ENCODE measurements at places on chromosomes 2 and 18.

DNA sequence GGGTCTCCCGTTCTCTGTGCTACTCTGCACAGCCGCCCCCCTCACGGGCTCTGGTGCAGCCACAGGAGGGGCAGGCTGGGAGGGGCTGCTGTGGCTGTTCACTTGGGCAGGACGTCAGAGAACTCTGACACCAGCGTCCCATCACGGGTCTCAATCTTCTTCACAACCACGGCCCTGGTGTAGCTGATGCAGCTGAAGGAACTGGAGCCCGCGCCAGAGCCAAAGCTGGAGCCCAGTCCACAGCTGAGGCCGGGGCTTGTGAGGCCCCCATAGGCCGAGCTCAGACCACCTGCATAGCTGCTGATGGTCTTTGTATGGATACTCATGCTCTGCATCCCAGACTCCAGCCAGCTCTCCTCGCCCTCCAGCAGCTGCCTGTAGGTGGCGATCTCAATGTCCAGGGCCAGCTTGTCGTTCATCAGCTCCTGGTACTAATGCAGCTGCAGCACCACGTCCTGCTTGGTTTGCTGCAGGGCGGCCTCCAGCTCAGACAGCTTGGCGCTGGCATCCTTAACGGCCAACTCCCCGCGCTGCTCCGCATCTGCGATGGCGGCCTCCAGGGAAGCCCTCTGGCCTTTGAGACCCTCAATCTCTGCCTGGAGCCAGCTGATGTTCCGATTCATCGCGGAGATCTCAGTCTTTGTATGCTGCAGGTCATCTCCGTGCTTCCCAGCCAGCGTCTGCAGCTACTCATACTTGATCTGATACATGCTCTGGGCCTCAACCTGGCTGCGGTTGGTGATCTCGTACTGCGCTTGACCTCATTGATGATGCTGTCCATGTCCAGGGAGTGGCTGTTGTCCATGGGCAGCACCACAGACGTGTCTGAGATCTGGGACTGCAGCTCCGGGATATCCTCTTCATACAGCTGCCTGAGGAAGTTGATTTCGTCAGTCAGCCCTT is 7.4 kb upstream of the DUSP19 start:
- no peak for DNase-seq

- no peak for DNase-seq
These were observed 3.5 kb upstream of the ADNP2 start for GRCh38 chr18:80105369-80106167.

GRCh38 chr2:173446722-173447121 is 92.0 kb downstream of the CDCA7 start:
- no peak for DNase-seq

DNA sequence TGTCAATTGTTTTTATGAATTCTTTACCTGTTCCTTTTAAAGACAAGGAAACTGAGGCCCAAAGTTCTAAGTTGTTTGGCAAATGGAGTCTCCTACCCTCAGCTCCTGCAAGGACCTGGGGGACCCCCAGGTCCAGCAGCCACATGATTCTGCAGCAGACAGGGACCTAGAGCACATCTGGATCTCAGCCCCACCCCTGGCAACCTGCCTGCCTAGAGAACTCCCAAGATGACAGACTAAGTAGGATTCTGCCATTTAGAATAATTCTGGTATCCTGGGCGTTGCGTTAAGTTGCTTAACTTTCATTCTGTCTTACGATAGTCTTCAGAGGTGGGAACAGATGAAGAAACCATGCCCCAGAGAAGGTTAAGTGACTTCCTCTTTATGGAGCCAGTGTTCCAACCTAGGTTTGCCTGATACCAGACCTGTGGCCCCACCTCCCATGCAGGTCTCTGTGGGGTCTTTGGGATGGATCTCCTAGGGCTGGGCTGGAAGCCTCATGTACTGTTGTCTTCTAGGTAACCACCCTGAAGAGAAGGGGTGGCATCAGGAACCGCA is 5.6 kb upstream of the CENPA start:
- DNase-seq = no peak

DNA sequence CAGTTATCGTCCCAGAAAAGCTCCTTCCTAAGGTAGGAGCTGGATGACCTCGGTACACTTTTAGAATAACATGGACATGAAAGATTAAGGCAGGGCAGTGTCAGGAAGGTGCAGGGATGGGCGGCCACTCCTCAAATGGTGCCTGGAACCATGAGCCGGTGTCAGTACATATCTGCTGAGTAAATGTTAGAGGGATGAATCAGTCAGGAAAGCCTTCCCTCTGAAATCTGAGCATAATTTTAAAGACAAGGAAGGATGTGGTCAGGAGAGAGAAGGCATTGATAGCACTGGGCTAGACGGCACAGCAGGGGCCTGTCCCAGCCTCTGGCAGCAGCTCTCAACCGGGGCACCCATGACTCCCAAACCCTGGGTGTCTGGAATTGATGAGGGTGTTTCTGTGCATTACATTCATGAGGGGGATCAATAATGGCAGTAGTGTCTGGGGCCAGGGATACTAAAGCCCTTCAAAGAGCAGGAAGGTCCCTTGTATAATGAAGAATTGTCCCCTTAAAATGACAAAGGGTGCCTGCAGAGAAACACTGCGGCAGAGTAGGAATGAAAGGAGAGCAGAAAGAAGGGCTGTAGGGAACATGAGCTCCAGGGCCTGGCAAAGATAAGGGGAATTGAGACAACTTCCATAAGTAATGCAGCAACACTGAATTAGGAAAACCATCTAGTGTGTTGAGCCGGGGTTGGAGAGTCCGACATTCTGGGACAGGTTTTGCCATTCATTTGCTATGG is 162.3 kb upstream of the REV1 start:
- no peak for DNase-seq

- no peak for DNase-seq
These were observed 105.9 kb downstream of the SRBD1 start for GRCh38 chr2:45505138-45505537.

DNA sequence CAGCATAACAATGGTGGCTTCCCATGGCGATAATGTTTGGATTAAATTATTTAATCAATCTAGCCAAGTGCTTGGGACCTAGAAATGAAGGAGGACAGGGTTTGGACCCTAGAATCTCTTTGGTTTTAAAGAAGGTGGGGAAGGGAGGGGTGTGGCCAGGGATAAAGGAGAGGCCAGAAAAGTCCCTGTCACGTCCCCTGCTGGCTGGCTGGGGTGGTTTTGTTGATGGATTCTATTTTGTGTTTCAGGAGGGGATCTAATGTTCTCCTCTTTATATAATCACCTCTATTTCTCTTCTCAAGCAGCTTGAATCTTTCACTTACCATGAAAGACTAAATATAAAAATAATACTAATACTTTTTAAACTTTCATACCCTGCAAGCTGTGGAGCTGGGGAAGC is 52.6 kb upstream of the GALR1 start:
- no peak for DNase-seq

DNA sequence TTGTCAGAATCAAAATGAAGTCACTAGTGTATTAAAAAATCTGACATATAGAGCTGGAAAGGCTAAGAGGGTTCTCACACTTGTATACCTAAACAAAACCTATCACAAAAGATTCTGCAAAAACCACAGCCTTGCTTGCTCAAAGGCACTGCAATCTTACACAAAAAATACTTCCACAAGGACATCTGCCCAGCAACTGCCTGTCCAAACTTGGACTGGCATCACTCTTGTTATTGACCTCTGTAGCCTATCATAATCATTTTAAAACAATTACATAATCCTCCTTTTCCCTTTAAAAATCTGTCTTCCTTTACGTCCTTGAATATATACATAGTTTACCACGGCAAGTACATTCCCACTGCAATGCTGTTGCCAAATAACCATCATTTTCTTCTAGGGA is 19.9 kb downstream of the CHMP3 start:
- DNase-seq = no peak

DNA sequence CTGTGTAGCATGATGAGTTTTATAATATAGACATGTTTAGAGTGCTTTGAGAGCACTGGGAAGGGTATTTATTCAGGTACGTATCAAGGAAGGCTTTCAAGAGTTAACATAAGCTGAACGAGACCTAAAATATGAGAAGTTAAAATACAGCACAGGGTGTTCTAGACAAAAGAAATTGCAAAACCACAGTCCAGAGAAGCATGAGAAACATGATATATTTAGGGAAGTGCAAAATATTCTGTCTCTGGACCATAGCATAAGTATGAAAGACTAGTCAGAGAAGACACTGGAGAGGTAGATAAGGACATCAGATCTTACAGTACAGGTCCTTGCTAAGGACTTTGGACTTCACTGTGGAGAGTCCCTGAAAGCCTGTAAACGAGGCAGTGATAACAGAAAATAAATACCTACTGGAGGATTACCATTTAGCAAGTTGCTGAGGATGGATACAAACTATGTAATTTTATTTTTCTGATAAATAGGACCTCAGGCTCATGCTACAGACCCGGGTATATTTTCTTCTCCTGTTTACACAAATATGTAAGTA is 43.7 kb downstream of the FSIP2 start:
- no peak for DNase-seq

- DNase-seq = no peak
These were observed 4.2 kb downstream of the RTP5 start for GRCh38 chr2:241873803-241874110.

DNA sequence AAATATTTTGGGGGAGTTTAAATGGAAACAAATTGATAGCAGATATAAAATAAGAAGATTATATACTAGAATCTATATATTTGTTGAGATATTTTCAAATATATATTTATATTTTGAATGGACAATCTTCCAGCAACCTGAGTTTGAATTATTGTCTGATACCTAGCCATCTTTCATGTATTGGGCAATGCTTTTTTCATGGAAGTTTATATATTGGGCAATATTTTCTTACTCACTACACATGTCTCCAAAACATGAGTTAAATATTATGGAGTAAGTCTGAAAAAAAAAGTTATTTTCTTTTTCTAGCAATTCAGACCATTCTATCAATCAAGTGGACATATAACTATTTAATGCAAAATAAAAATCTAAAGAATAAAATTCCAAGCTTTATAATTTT is 295.2 kb downstream of the NYAP2 start:
- no peak for DNase-seq

GRCh38 chr18:54280220-54280569 is 10.9 kb downstream of the POLI start:
- DNase-seq = no peak

DNA sequence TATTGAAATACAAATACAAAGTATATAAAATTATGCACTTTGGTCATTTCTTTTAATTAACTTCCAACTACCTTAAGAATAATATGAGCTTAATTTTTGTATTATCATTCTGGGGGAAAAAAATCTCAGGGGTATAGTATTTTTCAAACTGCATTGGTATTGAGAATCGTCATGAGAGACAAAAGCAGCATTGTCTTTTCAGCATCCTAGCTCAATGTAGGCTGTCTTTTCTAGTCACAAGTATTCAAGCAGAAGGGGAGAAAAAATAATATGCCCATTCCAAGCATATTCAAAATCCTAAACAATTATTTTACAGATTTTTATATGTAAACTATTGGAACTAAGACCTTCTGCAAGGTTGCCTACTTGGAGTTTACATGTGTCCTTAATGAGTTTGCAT is 693.3 kb downstream of the LRP1B start:
- no peak for DNase-seq

DNA sequence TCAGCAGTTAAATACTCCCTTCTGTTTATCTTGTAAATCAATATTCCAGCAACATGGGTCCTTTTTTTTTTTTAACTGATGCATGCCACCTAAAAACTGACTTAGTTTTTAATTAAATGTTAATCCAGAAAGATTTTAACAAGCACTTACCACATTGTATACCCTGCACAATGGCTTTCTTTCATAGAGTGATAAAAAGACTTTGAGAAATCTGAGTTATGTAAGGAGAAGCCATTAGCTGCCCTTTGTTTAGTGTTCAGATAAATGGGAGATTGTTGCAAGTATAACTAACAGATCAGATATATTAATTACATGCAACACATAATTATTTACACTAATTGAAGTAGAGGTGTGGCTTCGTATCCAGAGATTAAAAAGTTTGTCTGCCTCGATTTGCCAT is 22.7 kb upstream of the NFATC1 start:
- DNase-seq = no peak

DNA sequence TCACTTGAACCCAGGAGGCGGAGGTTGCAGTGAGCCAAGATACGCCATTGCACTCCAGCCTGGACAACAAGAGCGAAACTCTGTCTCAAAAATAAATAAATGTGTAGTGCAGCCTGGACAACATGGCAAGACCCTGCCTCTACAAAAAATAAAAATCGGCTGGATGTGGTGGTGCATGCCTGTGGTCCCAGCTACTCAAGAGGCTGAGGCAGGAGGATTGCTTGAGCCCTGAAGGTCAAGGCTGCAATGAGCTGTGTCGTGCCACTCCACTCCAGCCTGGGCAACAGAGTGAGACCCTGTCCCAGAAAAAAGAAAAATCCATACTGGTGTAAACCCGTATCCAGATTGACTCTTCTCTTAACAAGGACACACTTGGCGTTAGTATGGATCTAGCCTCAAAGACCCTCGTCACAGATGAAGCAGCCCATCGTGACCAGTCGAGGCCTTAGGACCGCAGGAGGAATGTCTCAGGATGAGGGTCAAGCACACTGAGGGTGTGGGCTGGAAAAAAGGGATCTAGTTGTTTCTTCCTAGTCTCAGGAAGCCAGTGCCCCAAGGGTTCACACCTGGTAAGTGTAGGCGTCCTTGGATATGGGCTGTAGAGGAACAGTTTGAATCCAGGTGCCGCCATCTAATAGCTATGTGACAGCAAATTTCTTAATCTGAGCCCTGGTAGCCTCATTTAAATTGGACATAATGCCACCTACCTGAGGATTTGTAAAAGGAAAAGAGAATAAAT is 4.0 kb upstream of the GPBAR1 start:
- no peak for DNase-seq

- DNase-seq = no peak
These were observed 123.8 kb upstream of the PKDCC start for GRCh38 chr2:41924024-41924423.

GRCh38 chr18:12595571-12596255 is 62.2 kb downstream of the SPIRE1 start:
- no peak for DNase-seq

All from activated CD4-positive, alpha-beta T cell treated with anti-CD3 and anti-CD28 coated beads, Interleukin-2, amount 10 ng/mL, durations not matched to agents 7 days and 5 days (primary cell).